ENCODE measurements at places on chromosomes 5 and 9.

DNA sequence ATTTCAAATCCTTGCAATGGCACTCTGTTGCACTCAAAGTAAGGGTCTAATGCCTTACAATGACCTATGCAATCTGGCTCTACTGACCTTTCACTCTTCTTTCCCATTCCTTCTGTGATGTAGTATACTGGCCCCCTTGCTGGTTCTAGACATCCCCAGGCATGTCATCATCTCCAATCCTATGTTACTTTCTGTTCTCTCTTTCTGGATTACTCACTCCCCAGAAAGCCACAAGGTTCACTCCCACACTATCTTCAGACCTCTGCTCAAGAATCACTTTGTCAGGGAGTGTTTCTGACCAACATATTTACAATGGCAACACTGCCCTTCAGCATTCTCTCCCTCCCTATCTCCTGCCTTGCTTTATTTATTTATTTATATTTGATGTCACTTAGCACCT, 802.2 kb upstream of the WWC1 start:
- no peak for DNase-seq

DNA sequence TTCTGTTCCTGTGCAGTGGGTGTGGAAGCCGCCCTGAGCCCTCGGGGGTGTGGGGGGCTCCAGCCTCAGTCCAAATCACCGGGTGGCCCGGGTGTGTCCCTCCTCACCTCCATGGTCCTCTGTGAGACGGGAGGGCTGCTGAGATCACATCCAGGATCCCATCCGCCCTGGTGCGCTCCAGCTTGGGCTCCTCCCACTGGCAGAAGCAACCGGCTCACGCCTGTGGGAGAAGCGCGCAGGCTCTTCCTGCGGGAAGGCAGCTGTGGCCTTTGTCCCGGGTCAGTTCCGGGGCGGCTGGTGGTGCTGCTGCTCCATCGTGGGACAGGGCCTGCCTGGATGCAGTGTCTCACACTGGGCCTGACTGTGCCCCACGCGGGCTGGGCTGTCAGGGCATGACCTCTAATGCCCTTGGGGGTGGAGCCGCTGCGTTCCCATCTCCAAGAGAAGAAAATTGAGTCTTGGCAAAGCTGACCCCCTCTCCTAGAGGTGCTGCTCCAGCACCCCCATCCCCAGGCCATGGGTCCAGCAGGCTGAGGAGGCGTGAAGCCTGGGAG, 18.5 kb downstream of the OLFM1 start:
- DNase-seq, result no peak

GRCh38 chr9:33233626-33234342, 6.2 kb upstream of the SPINK4 start:
- DNase-seq, result no peak

DNA sequence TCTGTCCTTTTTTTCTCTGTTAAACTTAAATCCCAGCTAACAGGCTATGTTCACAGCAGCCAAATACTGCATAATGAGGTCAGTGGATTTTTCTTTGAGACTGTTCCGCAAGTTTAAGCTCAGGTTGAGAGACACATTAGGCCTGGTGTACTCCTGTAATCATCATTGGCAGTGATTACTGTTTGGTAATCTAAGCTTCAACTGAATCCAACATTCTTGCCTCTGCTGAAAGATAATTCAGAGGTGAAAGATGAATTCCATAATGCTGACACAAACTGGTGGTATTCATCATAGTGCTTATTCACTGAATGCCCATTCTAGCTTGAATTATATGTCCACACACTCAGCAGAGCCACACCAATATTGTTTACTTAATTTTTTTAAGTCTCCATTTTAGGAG, 108.5 kb downstream of the NFIB start:
- no peak for DNase-seq

DNA sequence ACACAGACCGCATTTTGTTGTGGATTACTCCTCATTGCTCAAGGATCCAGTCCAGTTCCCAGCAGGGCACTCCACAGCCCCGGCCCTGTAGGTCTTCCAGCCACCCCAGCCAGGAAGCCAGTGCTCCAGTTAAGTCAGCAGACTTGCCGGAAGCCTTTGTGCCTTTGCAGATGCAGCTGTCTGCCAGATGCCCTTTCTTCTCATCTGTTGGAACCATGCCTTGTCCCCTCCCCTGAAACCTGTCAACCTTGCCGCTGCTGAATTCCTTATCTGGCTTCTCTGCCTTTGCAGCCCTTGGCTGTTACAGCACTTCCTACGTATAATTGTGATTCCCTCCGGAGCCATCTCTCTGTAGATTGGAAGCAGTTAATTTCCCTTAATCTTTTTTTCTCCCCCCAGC, 28.4 kb downstream of the PSAT1 start:
- DNase-seq, result no peak

GRCh38 chr9:135951889-135952663, 9.1 kb downstream of the UBAC1 start:
- no peak for DNase-seq

- no peak for DNase-seq
Measured at GRCh38 chr9:95105519-95106287, 211.8 kb downstream of the FANCC start.

DNA sequence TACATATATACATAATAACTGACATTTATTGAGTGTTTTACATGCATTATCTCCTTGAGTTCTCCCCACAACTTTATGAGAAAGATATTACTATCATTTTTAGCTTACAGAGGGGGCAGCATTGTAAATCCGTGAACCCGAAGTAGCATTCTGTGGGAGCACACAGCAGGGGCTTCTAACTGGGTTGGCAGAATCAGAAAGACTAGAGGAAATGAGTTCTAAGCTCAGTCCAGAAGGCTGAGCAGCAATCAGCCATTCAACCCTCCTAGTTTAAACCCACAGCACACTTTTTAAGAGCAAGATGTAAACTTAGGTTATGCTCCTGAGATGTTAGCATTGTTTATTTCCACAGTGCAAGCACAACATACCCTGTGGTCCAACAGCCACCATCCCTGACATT, 177.2 kb downstream of the TMEM38B start:
- DNase-seq, result no peak

DNA sequence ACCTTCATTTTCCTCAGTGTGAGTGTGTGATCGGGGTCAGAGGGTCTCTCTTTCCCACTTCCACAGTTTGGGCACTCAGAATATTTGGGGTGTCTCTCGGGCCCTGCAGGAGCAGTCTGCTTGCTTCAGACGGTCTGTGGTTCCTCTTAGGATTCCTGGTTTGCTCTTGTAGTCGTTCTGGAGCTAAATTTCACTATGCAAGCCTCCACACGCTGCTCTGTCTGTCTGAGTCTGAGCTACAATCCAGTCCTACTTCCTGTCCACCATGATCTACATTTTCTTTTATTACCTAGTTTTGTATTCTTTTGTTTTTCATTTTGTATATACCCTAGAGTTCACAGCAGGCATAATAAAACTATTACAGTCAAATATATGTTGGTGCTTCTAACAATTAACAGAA, 1967.3 kb upstream of the NUDT12 start:
- no peak for DNase-seq

GRCh38 chr9:118829334-118829733, 539.9 kb downstream of the BRINP1 start:
- no peak for DNase-seq

- no peak for DNase-seq
Measured at GRCh38 chr5:125276096-125276495, 529.7 kb upstream of the ZNF608 start.

DNA sequence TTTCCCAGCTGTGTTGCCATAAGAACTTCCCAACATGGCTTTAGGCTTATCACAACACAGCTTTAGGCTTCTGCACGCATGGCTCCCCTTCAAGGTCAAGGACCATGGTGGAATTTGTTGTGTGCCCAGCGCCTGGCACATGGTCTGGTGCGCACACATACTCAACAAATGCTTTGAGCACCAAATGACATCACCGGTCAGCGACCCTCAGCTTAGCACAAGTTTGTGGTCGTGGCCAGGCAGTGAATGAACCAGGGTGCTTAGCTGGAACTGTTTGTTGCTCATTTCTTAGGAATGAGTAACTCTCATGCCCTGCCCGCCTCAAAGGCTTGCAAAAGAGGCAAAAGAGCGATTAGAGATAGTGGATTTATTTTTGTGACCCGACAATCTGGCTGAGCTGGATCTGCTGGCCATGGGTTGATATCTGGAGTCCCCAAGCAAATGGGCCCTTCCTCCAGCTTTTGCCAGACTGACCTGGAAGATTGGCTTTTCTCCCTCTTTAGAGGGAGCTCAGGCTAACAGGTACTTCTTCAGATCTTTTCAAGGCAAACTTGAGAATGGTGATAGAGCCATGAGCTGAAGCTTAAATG, 58.9 kb downstream of the DAP start:
- DNase-seq, result no peak

DNA sequence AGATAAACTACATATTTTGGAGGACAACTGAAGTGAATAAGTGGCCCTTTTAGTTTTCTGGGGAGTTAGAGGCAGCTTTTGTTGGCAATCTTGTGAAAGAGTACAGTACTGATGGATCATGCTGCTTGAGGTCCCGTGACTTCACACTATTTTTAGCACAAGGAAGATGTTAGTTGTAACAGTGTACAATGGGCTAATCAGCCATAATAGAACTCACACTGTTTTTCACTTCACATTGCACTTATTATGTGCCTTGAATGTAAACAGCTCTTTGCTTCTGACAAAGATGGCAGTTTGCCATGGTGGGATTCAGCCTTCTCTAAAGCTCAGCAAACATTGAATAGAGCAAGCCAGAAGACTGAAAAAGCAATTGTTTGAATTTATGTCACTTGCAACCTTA, 176.7 kb upstream of the ZNF608 start:
- DNase-seq, result no peak

DNA sequence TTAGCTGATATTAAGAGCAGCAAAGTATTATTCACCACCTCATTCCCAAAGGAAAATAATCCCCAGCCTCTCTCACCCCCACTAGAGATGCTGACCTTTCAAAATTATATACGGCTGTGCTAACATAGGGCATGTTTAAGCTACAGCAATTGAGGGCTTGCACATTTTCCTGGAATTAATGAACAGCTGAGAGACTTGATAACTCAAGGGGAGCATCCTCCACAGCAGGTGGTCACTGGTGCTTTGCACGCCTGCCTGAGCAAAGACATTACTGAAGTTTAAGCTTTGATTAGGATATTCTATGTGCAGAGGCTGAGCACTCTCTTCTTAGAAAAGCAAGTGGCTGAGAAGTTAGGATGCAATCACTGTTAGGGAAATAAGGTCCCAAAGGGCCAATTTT, 230.9 kb downstream of the FAM114A2 start:
- DNase-seq, result no peak

DNA sequence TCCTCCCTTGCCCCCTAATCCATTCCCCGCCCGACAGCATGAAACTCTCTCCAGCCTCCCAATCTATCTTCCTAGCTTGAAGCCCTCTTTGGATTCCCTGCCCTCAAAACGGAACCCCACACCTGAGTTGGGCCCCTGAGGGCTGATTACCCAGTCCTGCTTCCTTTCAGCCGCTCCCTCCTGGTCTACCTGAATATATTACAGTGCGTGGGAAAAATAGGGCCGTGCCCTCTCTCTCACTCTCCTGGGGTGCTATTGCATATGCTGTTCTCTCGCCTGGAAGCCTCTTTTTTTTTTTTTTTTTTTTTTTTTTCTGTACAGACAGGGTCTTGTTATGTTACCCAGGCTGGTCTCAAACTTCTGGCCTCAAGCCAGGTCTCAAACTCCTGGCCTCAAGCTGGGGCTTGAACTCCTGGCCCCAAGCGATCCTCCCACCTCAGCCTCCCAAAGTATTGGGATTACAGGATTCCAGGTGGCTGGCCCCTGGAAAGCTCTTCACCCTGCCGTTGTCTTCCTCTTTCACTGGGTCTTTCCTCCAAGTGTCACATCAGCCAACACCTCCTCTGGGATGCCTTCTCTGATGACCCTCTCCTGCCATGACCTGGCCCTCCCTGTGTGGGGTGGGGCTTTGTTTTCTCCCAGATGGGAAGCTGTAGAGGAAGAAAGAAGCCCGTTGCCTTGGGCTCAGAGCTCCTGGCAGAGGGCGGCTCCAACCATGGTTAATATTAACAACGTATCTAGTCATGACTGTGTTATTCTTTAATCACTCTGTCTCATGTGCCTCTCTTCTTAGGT, 8.2 kb downstream of the DNM1 start:
- no peak for DNase-seq

All from GOT3 (cell line).